ENCODE measurements at places on chromosomes 2 and 18. TPM values are rescaled to one million over a fixed set of nuclear protein-coding genes. Genes with fewer than 3 reads are reported as not detected.

GRCh38 chr2:207264310-207264709 is 98.6 kb upstream of the KLF7 start:
- no peak overlapping the region for H3K27ac ChIP-seq
- DNase-seq: no peak
- H3K27me3 ChIP-seq: no peaks in the 10 kb centered on the region
- H3K4me1 ChIP-seq: peaks cover 31% of the 10 kb centered on the region
- no peaks in the 10 kb centered on the region for H3K36me3 ChIP-seq

- no peaks in the 10 kb centered on the region for H3K27me3 ChIP-seq
- peak overlapping the region; percentile 97 for H3K4me3 ChIP-seq
- no peak for DNase-seq
- peak overlapping the region; percentile 100 for H3K27ac ChIP-seq
Observed at GRCh38 chr2:70087702-70088597, 673 bp downstream of the PCBP1 start.

GRCh38 chr2:3662239-3662638 is 4.2 kb downstream of the ALLC start:
- H3K27ac ChIP-seq: no peak overlapping the region
- no peak overlapping the region for H3K4me3 ChIP-seq
- no peak for DNase-seq
- H3K36me3 ChIP-seq: no peaks in the 10 kb centered on the region

GRCh38 chr2:23563673-23564614 is 179.0 kb downstream of the KLHL29 start:
- peaks cover 36% of the 10 kb centered on the region for H3K4me1 ChIP-seq
- H3K27ac ChIP-seq: peak overlapping the region; percentile 76
- H3K27me3 ChIP-seq: peaks cover 10% of the 10 kb centered on the region

YWHAQ gene
- 307 TPM for total RNA-seq

DNA sequence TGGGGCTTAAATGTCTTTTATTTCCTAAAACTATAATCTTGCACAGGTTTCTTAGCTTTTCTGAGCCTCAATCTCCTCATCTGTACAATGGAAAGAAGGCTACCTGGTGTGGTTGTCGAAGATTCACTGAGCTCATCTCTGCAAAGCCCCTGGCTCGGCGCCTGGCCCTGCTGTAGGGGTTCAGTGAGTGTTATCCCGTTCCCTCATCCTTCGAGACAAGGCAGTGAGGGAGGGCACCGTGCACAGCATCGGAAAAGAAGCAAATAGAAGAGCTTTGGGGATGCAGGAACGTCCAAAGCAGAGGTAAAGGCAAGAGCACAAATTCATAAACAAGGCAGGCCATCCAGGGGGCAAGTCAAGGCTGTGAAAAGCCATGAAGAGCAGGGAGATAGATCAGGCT is 41.2 kb upstream of the ATG16L1 start:
- H3K4me3 ChIP-seq: no peak overlapping the region
- no peak overlapping the region for H3K27ac ChIP-seq
- DNase-seq: no peak
- H3K27me3 ChIP-seq: no peaks in the 10 kb centered on the region
- H3K4me1 ChIP-seq: peaks cover 31% of the 10 kb centered on the region

- H3K27ac ChIP-seq: no peak overlapping the region
- H3K4me1 ChIP-seq: peaks cover 24% of the 10 kb centered on the region
- no peaks in the 10 kb centered on the region for H3K27me3 ChIP-seq
- H3K4me3 ChIP-seq: no peak overlapping the region
Observed at GRCh38 chr2:120874888-120875275, 139.2 kb downstream of the GLI2 start.

GRCh38 chr2:152635635-152636298 is 81.5 kb downstream of the PRPF40A start:
- no peak overlapping the region for H3K4me3 ChIP-seq
- peaks cover 20% of the 10 kb centered on the region for H3K36me3 ChIP-seq
- H3K27ac ChIP-seq: no peak overlapping the region
- H3K4me1 ChIP-seq: no peaks in the 10 kb centered on the region

RGPD8 gene
- total RNA-seq: 9.6 TPM

- DNase-seq: no peak
- no peak overlapping the region for H3K4me3 ChIP-seq
- peaks cover 2% of the 10 kb centered on the region for H3K36me3 ChIP-seq
- H3K27me3 ChIP-seq: no peaks in the 10 kb centered on the region
Observed at GRCh38 chr2:230011617-230012016, 57.1 kb downstream of the SLC16A14 start.

DNA sequence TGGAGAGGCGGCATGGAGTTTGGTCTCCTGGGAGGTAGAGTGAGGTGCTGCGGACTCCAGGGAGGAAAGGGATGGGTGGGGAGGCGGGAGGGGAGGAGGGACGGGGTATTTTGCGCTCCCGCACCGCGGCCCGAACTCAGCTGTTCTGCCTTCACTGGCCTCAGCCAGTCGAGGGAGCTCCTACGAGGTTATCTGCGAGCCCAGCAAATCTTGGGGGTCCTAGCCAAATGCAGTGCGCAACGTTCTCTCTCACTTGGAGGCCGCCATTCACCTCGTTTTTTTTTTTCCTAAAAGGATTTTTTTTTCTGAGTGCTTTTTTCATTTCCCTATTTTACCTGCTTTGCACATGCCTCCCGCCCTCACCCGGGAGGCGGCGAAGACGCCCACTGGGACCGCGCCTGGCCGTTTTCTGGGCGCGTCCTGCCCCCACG is 877 bp upstream of the BCL2L11 start:
- H3K27ac ChIP-seq: peak overlapping the region; percentile 50
- DNase-seq: no peak
- H3K36me3 ChIP-seq: peaks cover 16% of the 10 kb centered on the region
- H3K4me3 ChIP-seq: peak overlapping the region; percentile 76
- H3K27me3 ChIP-seq: peaks cover 19% of the 10 kb centered on the region

- peaks cover 44% of the 10 kb centered on the region for H3K4me1 ChIP-seq
- H3K4me3 ChIP-seq: no peak overlapping the region
- no peak for DNase-seq
- H3K36me3 ChIP-seq: peaks cover 9% of the 10 kb centered on the region
- H3K27ac ChIP-seq: peak overlapping the region; percentile 61
Observed at GRCh38 chr2:188495969-188496431, 204.3 kb downstream of the GULP1 start.

TACR1 gene
- total RNA-seq: not detected

DNA sequence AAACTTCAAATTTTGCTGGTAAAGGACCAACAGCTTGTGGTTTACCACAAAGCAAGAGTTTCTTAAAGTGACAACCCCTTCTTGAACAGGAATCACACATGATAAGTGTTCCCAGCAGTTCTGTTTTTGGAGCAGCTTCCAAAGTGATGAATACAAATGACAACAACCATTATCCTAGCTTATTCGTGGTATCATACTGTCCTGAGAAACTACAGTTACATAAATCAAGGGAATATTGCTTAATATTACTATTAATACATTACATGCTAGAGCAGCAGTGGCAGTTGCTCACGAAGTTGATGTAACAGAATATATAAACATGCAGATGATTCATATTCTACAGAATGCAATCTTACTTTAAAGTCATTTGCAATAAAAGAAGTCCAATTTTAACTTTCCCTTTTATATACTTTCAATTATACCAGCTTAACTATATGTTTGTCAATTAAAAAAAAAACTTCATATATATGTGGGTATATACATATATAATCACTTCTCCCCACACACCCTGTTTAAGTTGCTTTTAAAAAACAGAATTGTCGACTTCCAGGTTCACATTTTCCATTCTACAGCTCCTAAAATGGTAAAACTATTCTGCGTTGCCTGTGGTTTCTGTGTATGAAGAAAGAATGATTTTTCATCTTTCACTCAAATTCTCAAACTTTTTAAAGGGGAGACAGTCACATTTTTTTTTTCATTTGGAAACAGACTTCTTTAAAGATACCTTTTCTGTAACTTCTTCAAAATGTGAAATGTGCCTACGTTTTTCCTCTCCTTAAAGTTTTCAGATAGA is 713.6 kb downstream of the TDRD15 start:
- DNase-seq: no peak
- no peak overlapping the region for H3K27ac ChIP-seq
- no peaks in the 10 kb centered on the region for H3K27me3 ChIP-seq
- no peaks in the 10 kb centered on the region for H3K36me3 ChIP-seq
